ENCODE measurements at places on chromosomes 7 and 10. TPM values are rescaled to one million over a fixed set of nuclear protein-coding genes. Genes with fewer than 3 reads are reported as not detected.

DNA sequence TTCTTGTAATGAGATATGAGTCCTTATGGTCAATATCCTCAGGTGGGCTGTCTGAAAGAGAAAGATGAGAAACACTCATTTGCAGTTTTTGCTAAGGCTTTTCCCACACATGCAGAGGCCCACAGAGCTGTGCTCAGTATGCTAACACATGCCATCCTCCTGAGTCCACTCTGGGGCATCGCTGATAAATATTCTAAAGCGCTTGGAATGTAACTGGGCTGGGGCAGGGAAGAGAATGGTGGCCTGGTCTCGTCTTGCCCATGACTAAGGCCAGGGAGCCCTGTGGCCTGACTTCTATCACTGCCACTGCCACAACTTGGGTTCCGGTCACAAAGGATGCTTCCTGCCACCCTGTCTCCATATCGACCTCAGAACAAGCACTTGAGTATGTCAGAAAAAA is 199.7 kb upstream of the FRMD4A start:
- no peak for DNase-seq

ATOH7 gene
- total RNA-seq = not detected

- no peak for DNase-seq
Measured at GRCh38 chr7:126608339-126608776, 644.4 kb downstream of the GRM8 start.

DNA sequence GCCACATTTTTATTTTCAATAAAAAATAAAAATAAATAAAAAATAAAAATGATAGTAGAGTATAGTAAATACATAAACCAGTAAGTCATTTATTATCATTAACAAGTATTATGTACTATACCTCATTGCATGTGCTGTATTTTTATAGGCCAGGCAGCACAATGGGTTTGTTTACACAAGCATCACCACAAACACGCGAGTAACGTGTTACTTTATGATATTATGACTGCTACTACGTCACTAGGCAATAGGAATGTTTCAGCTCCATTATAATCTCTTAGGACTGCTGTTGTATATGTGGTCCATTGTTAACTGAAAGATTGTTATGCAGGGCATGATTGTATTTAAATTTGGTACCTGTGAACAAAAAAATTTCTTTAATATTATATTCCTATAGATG is 20.8 kb upstream of the SDHAF3 start:
- DNase-seq = no peak

- DNase-seq = no peak
Measured at GRCh38 chr10:32372000-32372875, 25.3 kb upstream of the EPC1 start.
